ENCODE measurements at places on chromosomes 3 and 15. TPM values are rescaled to one million over a fixed set of nuclear protein-coding genes. Genes with fewer than 3 reads are reported as not detected.

Gene RAD51
- total RNA-seq = 0.77 TPM

Gene MESP1
- total RNA-seq = 1.3 TPM

Gene CAMK2N2
- total RNA-seq = not detected

Gene GDPGP1
- 6.2 TPM for total RNA-seq

Gene GLDN
- 50.7 TPM for total RNA-seq

Gene CILP
- 0.26 TPM for total RNA-seq

Gene PLA1A
- 0.26 TPM for total RNA-seq

Measured in fibroblast of lung (primary cell).